ENCODE measurements at places on chromosomes 5 and 9. TPM values are rescaled to one million over a fixed set of nuclear protein-coding genes. Genes with fewer than 3 reads are reported as not detected.
A peak's percentile ranks its signal among the peaks of the same experiment; 100 is the strongest.

- no peaks in the 10 kb centered on the region for H3K27me3 ChIP-seq
- no peak overlapping the region for H3K4me3 ChIP-seq
- peak; percentile 59 for DNase-seq
- H3K36me3 ChIP-seq, result peaks cover 40% of the 10 kb centered on the region
- peak overlapping the region; percentile 75 for H3K27ac ChIP-seq
Observed at GRCh38 chr9:98080326-98080725, 23.8 kb downstream of the NANS start.

DNA sequence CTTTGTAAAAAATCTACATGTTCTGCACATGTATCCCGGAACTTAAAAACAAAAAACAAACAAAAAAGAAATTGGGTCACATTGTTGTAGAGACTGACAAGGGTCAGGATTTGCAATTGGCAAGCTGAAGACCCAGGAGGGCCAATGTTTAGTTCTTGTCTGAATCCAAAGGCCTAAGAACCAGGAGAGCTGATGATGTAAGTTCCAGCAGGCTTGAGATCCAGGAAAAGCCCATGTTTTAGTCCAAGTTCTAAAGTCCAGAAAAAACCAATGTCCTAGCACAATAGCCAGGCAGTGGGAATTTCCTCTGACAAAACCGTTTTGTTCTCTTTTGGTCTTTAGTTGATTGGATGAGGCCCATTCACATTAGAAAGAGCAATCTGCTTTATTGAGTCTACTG is 244.9 kb downstream of the DMAC1 start:
- DNase-seq, result no peak
- no peak overlapping the region for H3K27ac ChIP-seq
- no peak overlapping the region for H3K4me3 ChIP-seq
- no peaks in the 10 kb centered on the region for H3K27me3 ChIP-seq
- no peaks in the 10 kb centered on the region for H3K36me3 ChIP-seq

GRCh38 chr9:38335686-38336085 is 56.8 kb upstream of the ALDH1B1 start:
- H3K4me1 ChIP-seq, result peaks cover 12% of the 10 kb centered on the region
- H3K36me3 ChIP-seq, result no peaks in the 10 kb centered on the region
- H3K27me3 ChIP-seq, result peaks cover 49% of the 10 kb centered on the region
- H3K27ac ChIP-seq, result no peak overlapping the region
- DNase-seq, result no peak

- H3K4me3 ChIP-seq, result no peak overlapping the region
- DNase-seq, result no peak
- no peak overlapping the region for H3K27ac ChIP-seq
- no peaks in the 10 kb centered on the region for H3K36me3 ChIP-seq
- no peaks in the 10 kb centered on the region for H3K4me1 ChIP-seq
- H3K27me3 ChIP-seq, result peaks cover 42% of the 10 kb centered on the region
Observed at GRCh38 chr5:172488221-172488620, 33.9 kb upstream of the SH3PXD2B start.

DNA sequence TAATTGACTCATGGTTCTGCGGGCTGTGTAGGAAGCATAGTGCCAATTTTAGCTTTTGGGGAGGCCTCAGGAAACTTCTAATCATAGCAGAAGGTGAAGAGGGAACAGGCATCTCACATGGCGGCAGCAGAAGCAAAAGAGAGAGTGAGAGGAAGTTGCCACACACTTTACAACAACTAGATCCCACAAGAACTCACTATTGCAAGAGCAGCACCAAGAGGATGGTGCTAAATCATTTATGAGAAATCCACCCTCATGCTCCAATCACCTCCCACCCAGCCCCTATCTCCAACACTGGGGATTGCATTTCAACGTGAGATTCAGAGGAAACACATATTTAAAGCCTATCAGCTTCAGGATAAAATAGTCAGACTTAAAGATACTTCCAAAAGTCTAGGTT is 36.1 kb upstream of the LPAR1 start:
- no peak for DNase-seq
- H3K27me3 ChIP-seq, result no peaks in the 10 kb centered on the region
- H3K4me1 ChIP-seq, result peaks cover 17% of the 10 kb centered on the region
- no peak overlapping the region for H3K27ac ChIP-seq

- no peak overlapping the region for H3K27ac ChIP-seq
- H3K27me3 ChIP-seq, result peaks cover 10% of the 10 kb centered on the region
- H3K4me3 ChIP-seq, result no peak overlapping the region
- no peak for DNase-seq
- no peaks in the 10 kb centered on the region for H3K4me1 ChIP-seq
Observed at GRCh38 chr9:76423216-76424177, 29.3 kb upstream of the RFK start.

DNA sequence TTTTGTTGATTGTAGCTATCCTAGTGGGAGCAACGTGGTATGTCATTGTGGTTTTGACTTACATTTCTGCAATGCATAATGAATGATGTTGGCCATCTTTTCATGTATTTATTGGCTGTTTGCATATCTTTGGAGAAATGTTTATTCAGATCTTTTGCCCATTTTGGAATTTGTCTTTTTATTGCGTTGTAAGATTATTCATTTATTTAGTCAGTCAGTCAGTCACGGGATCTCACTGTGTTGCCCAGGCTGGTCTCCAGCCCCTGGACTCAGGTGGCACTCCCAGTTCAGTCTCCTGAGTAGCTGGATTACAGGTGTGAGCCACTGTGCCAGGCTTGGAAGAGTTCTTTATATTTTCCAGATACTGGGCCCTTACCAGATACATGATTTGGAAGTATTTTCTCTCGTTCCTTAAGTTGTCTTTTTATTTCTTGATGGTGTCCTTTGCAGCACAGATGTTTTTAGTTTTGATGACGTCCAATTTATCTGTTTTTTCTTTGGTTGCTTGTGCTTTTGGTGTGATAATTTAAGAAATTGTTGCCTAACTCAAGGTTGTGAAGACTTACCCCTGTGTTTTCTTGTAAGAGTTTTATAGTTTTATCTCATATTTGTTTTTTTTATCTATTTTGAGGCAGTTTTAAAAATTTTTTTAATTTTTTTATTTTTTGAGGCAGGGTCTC is 67.1 kb downstream of the EHMT1 start:
- H3K4me3 ChIP-seq, result peak overlapping the region; percentile 72
- no peaks in the 10 kb centered on the region for H3K27me3 ChIP-seq
- H3K36me3 ChIP-seq, result peaks cover 11% of the 10 kb centered on the region
- peak; percentile 76 for DNase-seq
- peak overlapping the region; percentile 87 for H3K27ac ChIP-seq

DNA sequence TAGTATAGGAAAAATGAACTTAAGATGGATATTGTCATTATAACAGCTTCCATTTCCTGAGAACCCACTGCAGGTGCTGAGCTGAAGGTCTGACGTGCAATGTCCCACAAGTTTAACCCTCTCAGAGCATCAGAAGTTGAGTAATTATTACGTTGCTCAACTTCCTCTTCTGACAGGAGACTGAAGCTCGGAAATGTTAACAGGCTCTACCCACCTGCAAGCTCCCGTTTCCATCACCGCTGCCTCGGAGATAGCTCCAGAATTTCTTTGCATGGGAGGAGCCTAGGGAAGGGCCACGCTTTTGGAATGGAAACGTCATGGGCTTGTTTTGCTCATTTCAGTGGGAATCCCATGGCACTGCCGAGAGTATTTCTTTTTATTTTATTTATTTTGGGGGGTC is 1.0 kb upstream of the NTMT1 start:
- DNase-seq, result no peak
- H3K27me3 ChIP-seq, result no peaks in the 10 kb centered on the region
- H3K36me3 ChIP-seq, result peaks cover 5% of the 10 kb centered on the region
- no peak overlapping the region for H3K27ac ChIP-seq

GRCh38 chr5:124877501-124878146 is 131.2 kb upstream of the ZNF608 start:
- H3K4me3 ChIP-seq, result no peak overlapping the region
- H3K27ac ChIP-seq, result no peak overlapping the region
- no peaks in the 10 kb centered on the region for H3K36me3 ChIP-seq

GRCh38 chr5:118043531-118043930 is 944.8 kb downstream of the DTWD2 start:
- H3K4me3 ChIP-seq, result no peak overlapping the region
- no peak overlapping the region for H3K27ac ChIP-seq
- H3K4me1 ChIP-seq, result no peaks in the 10 kb centered on the region
- no peaks in the 10 kb centered on the region for H3K36me3 ChIP-seq
- H3K27me3 ChIP-seq, result no peaks in the 10 kb centered on the region

DNA sequence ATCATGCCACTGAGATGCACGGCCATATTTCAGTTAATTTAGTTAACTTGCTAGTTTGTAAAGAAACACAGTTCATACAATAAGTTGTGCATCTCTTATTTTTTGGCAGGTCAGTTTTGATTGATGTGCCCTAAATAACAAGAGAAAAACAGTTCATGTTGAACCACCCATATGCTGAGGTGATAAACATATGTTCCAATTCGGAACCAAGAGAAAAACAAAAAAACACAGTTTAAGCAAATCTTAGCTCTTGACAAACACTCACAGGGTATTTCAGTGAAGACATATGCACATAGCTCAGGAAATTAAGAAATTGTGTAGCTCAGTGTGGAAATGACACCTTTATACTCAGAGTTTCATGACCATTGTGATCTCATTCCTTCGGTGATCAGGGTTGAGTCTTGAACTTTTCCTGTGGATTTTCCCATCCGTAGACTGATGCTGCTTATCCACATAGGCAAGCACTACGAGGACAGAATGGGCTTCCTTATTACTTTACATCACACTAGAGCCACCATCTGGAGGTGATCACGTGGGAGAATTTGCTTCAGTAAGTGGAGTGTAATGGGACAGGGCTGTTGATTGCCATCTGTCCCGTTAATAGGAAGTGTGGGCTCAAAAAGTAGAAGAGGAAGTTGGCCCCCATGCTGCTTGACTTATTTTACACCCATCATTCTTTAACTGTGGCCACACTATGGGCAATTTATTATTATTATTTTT is 773.0 kb downstream of the MTRR start:
- H3K4me1 ChIP-seq, result no peaks in the 10 kb centered on the region
- peaks cover 2% of the 10 kb centered on the region for H3K27me3 ChIP-seq
- H3K27ac ChIP-seq, result no peak overlapping the region
- no peaks in the 10 kb centered on the region for H3K36me3 ChIP-seq

DNA sequence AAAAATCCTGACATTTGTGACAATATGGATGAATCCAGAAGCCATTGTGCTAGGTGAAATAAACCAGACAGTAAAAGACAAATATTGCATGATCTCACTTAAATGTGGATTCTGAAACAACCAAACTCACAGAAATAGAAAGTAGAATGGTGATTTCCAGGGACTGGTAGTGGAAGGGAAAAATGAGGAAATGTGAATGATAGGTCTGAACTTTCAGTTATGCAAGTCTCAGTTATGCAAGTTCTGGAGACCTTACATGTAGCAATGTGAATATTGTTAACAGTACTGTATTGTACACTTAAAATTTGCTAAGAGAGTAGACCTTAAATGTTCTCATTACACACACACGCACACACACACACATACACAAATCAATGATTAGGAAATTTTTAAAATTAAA is 84.9 kb downstream of the SLCO4C1 start:
- no peaks in the 10 kb centered on the region for H3K27me3 ChIP-seq
- no peaks in the 10 kb centered on the region for H3K4me1 ChIP-seq
- no peak overlapping the region for H3K4me3 ChIP-seq
- H3K36me3 ChIP-seq, result peaks cover 4% of the 10 kb centered on the region
- no peak for DNase-seq

The NKD2 gene
- not detected for total RNA-seq

The MARCHF11 gene
- not detected for total RNA-seq

The SLC36A3 gene
- total RNA-seq, result not detected

The CETN3 gene
- total RNA-seq, result 26.4 TPM

The FGD3 gene
- total RNA-seq, result not detected

The CNTFR gene
- total RNA-seq, result not detected

The SPINK6 gene
- not detected for total RNA-seq

The PCDHB15 gene
- total RNA-seq, result 0.70 TPM

Data from HFFc6 (cell line).